ENCODE measurements at places on chromosomes 1 and 21.

GRCh38 chr1:78223417-78224215, 177.8 kb downstream of the GIPC2 start:
- DNase-seq: no peak

GRCh38 chr1:15475752-15476314, at the start of gene CELA2B:
Gene CELA2B (plus strand): TSS chr1:15476104. CDS start chr1:15476126, 22 bp downstream.
- no peak for DNase-seq

- no peak for DNase-seq
These were observed 19.2 kb downstream of the NLRP3 start for GRCh38 chr1:247435030-247435758.

DNA sequence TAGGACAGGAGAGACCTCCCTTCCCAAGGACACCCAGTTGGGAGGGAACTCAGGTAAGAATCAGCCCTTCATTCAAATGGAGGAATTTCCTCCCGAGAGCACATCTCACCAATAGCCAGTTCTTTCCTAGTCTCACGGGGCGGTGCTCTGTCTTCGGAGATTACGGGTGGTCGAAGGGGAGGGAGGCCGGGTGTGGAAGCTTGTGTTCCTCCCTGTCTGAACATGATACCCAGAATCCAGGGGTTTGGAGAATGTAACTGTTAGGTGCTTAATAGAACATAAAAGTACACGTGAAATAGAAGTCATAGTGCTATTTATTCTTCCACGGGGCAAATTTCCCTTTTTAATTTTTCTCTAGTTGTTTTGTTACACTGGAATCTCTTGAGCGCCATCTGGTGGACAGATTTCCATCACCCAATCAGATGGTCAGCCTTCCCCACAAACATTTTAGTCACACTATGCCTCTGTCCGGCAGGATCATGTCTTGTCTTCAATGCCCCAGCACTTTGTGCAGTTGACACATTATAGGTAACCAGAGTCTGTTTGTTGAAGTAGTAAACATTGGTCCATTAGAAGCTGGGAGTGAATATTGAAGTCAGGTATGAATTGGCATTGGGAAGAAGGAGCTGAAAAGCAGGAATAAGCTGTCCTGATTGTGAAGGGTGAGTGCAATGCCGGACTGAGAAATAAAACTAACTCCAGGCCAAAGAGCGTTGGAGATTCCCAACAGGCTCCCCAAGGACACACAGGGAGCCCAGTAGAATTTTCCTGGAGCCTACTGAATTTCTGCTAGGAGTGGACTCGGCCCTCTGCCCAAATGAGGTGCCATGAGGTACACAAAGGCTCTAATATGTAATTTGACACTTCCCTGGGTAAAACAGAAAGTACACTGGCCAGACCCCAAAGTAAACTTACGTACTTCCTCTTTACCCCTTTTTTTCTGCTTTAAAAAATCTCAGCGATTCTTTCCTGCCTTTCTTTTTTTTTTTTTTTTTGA, 27.6 kb upstream of the ZNF697 start:
- peak; percentile 40 for DNase-seq

DNA sequence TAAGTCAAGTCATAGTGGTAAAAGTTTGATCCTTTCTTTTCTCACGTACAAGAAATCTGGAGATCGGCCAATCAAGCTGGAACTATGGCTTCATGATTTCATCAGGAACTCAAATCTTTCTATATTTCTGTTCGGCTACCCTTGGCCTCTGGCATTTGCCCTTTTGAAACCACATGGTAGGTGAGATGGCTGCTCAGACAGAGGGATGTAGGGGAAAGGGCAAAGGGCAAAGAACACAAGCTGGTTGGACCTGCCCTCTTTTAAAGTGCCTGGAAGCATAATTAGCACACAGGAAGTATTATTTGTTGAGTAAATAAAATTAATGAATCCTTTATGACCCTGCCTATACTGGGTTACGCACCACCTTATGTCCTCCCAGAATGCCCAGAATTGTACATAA, 11.5 kb upstream of the RGS1 start:
- DNase-seq: no peak

GRCh38 chr1:236716160-236716559, 29.9 kb downstream of the ACTN2 start:
- no peak for DNase-seq

- DNase-seq: no peak
These were observed 206.1 kb downstream of the KAZN start for GRCh38 chr1:14804626-14805025.

DNA sequence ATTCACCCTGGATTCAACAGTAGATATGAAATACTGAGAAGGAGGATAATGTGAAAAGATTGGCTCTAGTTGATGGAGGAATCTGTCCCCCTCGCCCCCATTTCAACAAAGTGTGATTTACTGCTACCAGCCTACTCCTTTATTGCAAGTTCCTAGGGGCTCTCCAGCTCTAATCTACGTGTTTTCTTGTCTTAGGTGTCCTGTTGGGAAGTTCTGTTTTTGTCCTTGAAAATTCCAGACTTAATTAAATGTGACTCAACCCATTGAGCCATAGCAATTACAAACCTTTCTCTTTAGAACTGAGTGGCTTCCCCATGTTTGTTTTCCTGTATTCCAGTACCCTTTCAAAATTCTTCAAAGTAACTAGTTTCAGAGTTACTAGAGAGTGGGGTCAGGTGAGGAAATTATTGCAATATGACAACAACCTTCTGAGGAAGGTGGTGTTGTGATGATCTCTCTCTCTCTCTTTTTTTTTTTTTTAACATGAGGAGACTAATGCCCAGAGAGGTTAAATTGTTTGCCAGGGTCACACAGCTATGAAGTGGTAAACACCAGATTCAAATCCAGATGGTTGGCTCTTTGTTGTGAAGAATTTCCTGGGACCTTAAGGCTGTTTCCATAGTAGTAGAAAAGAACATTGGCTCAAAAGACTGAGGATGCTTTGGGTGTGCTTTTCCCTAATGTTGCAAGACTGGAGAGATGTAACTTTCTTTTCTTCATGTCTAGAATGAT, 3.5 kb downstream of the RGL1 start:
- DNase-seq: no peak

- DNase-seq: no peak
These were observed 353.8 kb upstream of the PLXNA2 start for GRCh38 chr1:208598021-208598420.

Data from stimulated activated CD4-positive, alpha-beta T cell treated with anti-CD3 and anti-CD28 coated beads, TNF-alpha, amount 100 ng/mL, for 4 hours (primary cell).